ENCODE measurements at places on chromosomes 7 and 10.

GRCh38 chr7:140196361-140197217 is 19.8 kb upstream of the KDM7A start:
- no peak overlapping the region for H3K27ac ChIP-seq
- H3K27me3 ChIP-seq, result no peaks in the 10 kb centered on the region
- no peaks in the 10 kb centered on the region for H3K4me1 ChIP-seq

DNA sequence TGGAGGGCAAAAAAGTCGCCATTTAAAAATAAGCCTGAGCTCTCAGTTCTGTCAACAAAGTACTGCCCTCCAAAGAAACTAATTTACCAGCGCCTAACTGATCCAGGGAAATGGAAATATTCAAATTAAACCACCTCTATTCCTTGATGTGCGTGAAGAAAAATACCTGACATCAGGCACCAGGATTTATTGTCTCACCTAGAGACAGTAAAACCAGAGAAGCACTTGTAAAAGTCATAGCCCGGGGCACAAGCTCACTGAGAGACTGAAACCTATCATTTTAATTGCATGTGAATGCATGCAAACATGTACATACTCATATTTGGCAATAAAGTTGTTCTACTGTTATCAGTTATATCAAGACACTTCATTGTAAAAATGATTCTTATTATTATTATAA is 147.3 kb upstream of the VSTM2A start:
- no peak for DNase-seq
- no peak overlapping the region for H3K27ac ChIP-seq
- no peak overlapping the region for H3K4me3 ChIP-seq
- H3K27me3 ChIP-seq, result no peaks in the 10 kb centered on the region
- no peaks in the 10 kb centered on the region for H3K4me1 ChIP-seq

DNA sequence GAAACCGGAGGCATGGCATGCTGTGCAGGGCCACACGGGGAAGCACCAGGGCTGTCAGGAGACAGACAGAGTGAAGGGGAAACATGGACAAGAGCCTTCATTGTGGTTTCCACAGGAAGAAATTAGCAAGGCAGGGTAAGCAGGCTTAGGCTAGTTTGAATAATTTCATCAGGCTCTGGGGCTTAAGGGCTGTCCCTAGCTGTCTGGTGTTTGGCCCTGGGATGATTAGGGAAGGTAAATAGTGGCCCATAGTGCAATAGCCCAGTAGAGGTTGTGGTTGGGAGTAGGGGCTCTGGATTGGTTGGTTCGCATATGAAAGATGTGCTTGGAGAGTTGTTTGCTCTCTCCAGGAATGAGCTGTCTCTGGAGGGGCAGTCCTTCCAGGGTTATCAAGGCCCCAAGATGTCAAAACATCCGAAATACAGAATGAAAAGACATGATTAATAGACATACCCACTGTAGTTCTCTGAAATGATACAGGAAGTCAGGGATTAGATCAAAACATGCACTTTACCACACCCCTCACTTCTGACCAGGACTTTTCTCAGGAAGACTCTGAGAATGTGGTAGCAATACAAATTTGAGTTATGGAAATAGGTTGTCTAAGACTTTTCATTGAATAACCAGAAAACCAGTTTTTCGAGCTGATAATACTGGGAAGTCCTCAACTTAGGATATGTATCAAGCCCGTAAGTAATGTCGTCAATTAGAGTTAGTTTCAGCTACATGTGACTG is 224.9 kb upstream of the NFE2L3 start:
- no peak overlapping the region for H3K27ac ChIP-seq
- H3K27me3 ChIP-seq, result no peaks in the 10 kb centered on the region
- no peaks in the 10 kb centered on the region for H3K4me1 ChIP-seq
- no peak for DNase-seq
- no peaks in the 10 kb centered on the region for H3K36me3 ChIP-seq
- no peak overlapping the region for H3K4me3 ChIP-seq

DNA sequence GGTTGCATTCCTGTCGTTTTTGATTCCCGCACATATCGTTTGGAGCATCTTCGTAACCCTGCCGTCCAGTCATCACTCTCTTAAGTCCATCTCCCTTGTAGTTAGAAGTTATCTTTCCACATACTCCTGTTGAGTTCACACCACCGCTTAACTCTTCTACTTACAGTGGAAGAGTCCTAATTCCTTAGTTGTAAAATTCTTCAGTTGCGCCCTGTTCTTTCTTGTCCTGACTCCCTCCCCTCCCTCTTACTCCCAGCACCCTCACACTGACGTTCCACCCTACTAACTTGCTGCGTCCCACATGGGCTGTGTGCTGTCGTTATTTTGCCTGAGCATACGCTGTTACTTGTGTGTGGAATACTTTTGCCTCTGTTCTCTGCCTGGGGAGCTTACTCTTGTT is 11.7 kb downstream of the DNAJB6 start:
- H3K27me3 ChIP-seq, result no peaks in the 10 kb centered on the region
- H3K36me3 ChIP-seq, result no peaks in the 10 kb centered on the region
- DNase-seq, result no peak
- H3K4me1 ChIP-seq, result peaks cover 43% of the 10 kb centered on the region

GRCh38 chr10:79465341-79465740 is 19.9 kb upstream of the ZCCHC24 start:
- H3K27ac ChIP-seq, result no peak overlapping the region
- no peaks in the 10 kb centered on the region for H3K27me3 ChIP-seq
- peaks cover 26% of the 10 kb centered on the region for H3K4me1 ChIP-seq
- H3K4me3 ChIP-seq, result no peak overlapping the region
- DNase-seq, result no peak
- no peaks in the 10 kb centered on the region for H3K36me3 ChIP-seq

GRCh38 chr7:142905759-142906158 is 20.2 kb upstream of the TRPV6 start:
- no peak for DNase-seq
- H3K4me1 ChIP-seq, result no peaks in the 10 kb centered on the region
- no peaks in the 10 kb centered on the region for H3K36me3 ChIP-seq
- no peaks in the 10 kb centered on the region for H3K27me3 ChIP-seq
- H3K27ac ChIP-seq, result no peak overlapping the region

DNA sequence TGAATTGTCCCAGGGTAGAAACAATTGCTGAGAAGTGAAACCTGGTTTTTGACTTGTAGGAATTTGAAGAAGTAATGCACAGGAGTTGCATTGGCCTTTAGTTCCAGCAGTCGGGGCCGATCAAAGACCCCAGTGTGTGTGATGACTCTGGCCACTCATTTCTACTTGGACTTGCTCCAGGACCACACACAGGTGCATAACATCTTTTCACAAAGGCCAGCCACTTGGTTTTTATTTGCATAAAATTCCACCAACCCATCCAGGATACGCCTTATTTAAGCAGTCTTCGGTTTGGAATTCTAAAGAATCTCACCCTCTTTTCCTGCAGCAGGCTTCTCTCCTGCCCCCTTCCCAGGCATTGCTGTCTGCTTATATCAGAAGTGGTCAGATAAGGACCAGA is 162.0 kb upstream of the HABP2 start:
- peaks cover 6% of the 10 kb centered on the region for H3K4me1 ChIP-seq
- no peaks in the 10 kb centered on the region for H3K27me3 ChIP-seq
- no peak overlapping the region for H3K27ac ChIP-seq

- H3K36me3 ChIP-seq, result no peaks in the 10 kb centered on the region
- peak overlapping the region; percentile 87 for H3K27ac ChIP-seq
- H3K27me3 ChIP-seq, result no peaks in the 10 kb centered on the region
- H3K4me3 ChIP-seq, result no peak overlapping the region
- H3K4me1 ChIP-seq, result peaks cover 47% of the 10 kb centered on the region
These were observed 788 bp downstream of the AKAP9 start for GRCh38 chr7:91941450-91941849.

GRCh38 chr10:131404886-131405285 is 93.4 kb upstream of the TCERG1L start:
- H3K4me3 ChIP-seq, result no peak overlapping the region
- DNase-seq, result no peak
- no peaks in the 10 kb centered on the region for H3K36me3 ChIP-seq
- H3K27me3 ChIP-seq, result no peaks in the 10 kb centered on the region
- H3K27ac ChIP-seq, result no peak overlapping the region

DNA sequence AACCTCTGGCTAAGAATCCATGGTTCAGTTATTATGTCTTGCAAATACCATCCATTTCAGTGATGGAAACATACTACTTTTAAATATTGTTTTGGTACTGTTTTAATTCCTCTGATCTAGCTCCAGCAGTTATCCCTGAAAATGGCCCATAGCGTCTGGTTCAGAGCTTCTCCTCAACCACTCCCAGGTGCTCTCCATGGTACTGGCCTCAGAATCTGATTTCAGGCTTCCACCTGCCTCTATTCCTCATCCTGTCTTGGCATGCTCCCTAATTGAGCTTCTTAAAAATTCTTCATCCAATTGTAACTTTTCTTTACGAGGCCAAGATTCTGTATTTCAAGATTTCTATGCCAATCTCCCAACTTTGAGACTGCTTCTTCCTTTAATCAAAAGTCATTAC is 236.3 kb downstream of the HTR7 start:
- no peak for DNase-seq
- H3K4me3 ChIP-seq, result no peak overlapping the region
- H3K4me1 ChIP-seq, result no peaks in the 10 kb centered on the region
- H3K27ac ChIP-seq, result no peak overlapping the region

GRCh38 chr10:123912871-123913270 is 21.3 kb upstream of the CPXM2 start:
- H3K27me3 ChIP-seq, result no peaks in the 10 kb centered on the region
- no peak for DNase-seq
- H3K36me3 ChIP-seq, result no peaks in the 10 kb centered on the region
- no peak overlapping the region for H3K4me3 ChIP-seq

DNA sequence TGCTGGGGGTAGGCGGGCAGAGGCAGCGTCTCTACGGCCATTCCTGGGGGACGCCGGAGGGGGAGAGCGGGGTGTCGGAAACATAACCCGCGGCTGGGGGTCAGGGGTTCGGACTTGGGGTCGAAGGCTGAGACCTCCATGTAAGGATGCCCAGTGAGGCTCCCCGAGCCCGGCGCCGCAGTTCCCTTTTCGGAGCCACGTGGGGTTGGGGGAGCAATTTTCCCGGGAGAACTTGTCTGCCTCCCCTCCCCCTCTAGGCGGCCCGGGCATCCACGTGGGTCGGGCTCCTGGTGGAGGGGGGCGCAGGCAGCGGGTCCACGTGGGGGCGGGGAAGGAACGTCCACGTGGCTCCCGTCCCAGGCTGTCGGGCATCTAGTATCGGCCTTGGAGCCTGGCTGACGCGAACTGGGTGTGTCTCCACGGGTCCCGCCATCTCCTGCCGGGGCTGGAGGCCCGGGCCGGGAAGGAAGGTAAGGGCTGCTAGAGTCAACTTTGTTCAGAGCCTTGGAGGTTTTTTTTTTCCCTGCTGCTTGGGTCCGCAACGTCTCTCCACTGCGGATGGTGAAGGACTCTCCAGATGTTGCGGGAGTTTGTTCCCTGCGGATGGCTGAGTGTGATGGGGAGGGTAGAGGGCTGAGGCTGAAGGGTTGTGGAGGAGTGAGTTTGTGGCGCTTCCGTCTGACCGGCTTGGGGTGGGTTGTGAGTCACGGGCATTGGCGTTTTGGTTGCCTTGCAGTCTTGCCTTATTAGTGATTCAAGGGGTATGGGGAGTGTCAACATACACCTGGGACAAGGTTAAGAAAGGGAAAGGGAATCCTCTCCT is 744 bp downstream of the PPRC1 start:
- peak overlapping the region; percentile 79 for H3K4me3 ChIP-seq
- peak overlapping the region; percentile 92 for H3K27ac ChIP-seq
- peaks cover 10% of the 10 kb centered on the region for H3K36me3 ChIP-seq
- no peaks in the 10 kb centered on the region for H3K27me3 ChIP-seq

DNA sequence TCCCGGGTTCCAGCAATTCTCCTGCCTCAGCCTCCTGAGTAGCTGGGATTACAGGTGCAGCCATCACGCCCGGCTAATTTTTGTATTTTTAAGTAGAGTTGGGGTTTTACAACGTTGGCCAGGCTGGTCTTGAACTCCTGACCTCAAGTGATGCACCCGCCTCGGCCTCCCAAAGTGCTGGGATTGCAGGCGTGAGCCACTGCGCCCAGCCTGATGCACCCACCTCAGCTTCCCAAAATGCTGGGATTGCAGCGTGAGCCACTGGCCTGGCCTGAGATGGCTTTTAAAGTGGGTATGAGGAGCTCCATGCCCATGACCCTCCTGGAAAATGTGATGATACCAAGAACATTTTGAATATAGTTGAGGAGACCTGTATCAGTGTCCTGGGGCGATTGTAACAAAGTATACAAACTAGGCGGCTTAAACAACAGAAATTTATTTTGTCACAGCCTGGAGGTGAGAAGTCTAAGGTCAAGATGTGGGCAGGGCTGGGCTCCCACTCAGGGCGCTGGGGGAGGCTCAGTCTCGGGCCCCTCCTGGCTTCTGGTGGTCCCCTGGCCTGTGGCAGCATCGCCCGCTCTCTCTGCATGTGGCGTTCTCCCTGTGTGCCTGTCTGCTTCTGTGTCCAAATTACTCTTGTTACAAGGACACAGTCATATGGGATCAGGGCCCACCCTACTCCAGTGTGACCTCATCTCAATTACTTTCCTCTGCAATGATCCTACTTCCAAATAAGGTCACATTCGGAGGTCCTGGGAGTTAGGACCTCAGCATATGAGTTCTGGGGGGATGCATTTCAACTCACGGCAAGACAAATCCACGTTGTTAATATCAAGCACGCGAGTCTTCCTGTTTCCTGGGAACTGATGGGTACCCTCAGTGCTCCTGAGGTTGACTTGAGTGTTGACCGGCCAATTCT is 108.8 kb downstream of the ACTR3B start:
- no peak for DNase-seq
- H3K27me3 ChIP-seq, result no peaks in the 10 kb centered on the region
- H3K4me1 ChIP-seq, result no peaks in the 10 kb centered on the region
- no peak overlapping the region for H3K27ac ChIP-seq

DNA sequence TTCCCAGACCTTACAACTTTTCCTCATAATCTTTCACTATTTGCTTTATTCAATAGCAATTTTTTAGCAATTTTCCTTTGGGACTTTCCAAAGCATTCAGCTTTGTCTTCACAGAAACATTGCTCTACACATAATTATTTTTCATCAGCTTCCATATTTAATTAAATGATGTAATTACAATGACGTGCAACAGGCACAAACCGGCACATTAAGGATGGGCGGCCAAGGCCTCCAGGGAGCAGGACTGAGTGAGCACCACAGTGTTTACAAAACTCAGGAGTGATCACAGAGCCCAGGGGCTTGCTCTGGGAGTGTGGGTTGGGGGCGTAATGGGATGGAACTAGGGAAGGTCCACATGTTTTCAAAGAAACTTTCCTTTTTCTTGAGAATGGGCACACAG is 69.8 kb downstream of the MAD1L1 start:
- H3K27ac ChIP-seq, result no peak overlapping the region
- H3K4me3 ChIP-seq, result no peak overlapping the region
- DNase-seq, result no peak
- no peaks in the 10 kb centered on the region for H3K36me3 ChIP-seq
- H3K27me3 ChIP-seq, result no peaks in the 10 kb centered on the region
- H3K4me1 ChIP-seq, result no peaks in the 10 kb centered on the region

GRCh38 chr7:70694971-70695794 is 436.8 kb upstream of the GALNT17 start:
- peak; percentile 13 for DNase-seq
- H3K36me3 ChIP-seq, result no peaks in the 10 kb centered on the region
- H3K4me1 ChIP-seq, result no peaks in the 10 kb centered on the region
- H3K27me3 ChIP-seq, result no peaks in the 10 kb centered on the region
- H3K4me3 ChIP-seq, result no peak overlapping the region

DNA sequence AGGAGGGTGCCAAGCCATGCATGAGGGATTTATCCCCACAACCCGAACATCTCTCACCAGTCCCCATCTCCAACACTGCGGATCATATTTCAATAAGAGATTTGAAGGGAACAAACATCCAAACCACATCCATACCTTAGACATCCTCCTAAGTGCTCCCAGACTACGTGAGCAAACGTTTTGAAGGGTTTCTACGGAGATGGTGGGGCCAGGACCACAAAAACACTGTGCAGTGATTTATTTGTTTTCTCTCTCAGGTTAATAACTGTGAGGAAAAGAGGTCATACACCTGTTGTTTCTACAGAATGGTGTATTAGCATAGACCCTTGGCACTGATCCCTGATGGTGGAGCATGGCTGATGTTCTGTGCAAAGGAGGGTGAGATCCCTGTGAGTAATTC is 277.8 kb downstream of the FRMD4A start:
- H3K4me1 ChIP-seq, result no peaks in the 10 kb centered on the region
- H3K4me3 ChIP-seq, result no peak overlapping the region
- H3K27me3 ChIP-seq, result no peaks in the 10 kb centered on the region
- no peak overlapping the region for H3K27ac ChIP-seq

Data from adrenal gland (tissue), 19 donors.